ENCODE measurements at places on chromosomes 2 and 18. TPM values are rescaled to one million over a fixed set of nuclear protein-coding genes. Genes with fewer than 3 reads are reported as not detected.

- no peak for DNase-seq
Measured at GRCh38 chr18:73381016-73381698, 513.4 kb upstream of the NETO1 start.

DNA sequence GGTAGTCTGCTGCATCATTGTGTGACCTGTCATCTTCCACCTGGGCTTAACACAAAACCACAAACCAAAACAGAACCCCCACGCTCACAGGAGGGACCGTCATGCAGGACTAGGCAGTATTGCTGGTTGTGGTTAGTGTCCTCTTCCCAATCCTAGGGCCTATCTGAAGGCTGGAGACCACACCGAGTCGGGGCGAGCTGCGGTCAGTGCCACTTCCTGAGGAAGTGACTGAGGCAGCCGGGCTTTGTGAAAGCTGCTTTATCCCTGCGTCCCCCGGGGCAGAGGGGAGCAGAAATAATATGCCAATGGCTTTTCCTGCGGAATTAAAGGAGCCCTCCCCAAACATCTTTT lies 22.9 kb downstream of the ZNF532 start:
- DNase-seq = no peak

Gene SAG
- total RNA-seq = not detected

DNA sequence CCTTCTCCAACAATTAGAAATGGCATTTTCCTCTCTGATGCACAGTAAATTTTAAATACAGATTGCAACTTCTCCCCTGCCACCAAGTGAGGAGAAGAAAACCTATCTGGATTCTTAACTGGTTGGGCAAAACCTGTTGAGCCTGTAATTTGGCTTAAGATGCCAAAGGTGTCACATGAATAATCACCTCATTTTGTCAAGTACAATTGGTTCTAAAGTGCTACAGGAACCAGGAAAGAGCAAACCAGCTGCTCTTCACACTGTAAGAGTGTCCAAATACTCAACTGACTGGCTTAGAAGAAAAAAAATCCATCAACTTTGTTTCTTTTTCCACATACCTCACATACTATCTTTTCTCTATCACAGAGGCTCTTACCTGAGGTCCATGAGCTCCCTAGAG lies 35.4 kb downstream of the NPC1 start:
- no peak for DNase-seq

DNA sequence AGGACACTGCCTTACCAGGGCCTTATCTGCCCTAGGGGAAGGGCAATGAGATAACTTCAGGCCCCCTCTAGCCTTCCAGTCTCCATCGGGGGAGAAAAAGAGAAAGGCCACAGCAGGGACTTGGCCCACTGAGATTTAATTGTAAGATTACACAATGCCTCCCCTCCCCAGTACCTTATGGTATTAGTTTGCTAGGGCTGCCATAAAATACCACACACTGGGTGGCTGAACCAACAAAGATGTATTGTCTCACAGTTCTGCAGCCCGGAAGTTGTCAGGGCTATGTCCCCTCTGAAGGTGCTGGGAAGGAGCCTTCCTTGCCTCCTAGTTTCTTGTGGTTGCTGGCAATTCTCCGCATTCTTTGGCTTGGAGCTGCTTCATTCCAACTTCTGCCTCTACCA lies 34.8 kb upstream of the SPATA3 start:
- DNase-seq = no peak

Measured in epithelial cell of proximal tubule (primary cell).